Adrenal gland (tissue), 19 donors: ENCODE measurements at places on chromosomes 7 and 10. TPM values are rescaled to one million over a fixed set of nuclear protein-coding genes. Genes with fewer than 3 reads are reported as not detected.

ANKRD22 gene
- 0.33 TPM for total RNA-seq

ZCWPW1 gene
- 3.0 TPM for total RNA-seq

- DNase-seq = peak; percentile 3
Observed at GRCh38 chr7:156019308-156019707, 207.0 kb upstream of the SHH start.

- DNase-seq = no peak
Observed at GRCh38 chr7:122397381-122397780, 92.8 kb upstream of the FEZF1 start.

CALML5 gene
- total RNA-seq = not detected

DNA sequence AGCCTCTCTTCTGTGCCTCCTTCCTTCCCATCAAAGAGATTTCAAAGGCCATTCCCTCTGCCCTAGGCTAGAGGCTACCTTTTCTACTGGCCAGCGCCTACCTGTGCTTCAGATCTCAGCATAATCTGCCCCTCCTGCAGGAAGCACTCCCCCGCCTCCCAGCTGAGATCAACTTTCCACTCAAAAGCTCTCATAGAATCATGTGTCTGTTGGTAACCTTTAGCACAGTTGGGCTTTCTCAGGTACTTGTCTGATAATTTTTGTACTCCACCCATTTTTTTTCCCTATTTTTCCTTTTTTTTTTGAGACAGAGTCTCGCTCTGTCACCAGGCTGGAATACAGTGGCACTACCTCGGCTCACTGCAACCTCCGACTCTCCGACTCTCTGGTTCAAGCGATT is 231.0 kb upstream of the PRSS58 start:
- DNase-seq = no peak

SPDYE8 gene
- not detected for total RNA-seq

ASZ1 gene
- not detected for total RNA-seq

CPA2 gene
- total RNA-seq = 2.3 TPM

GRM3 gene
- total RNA-seq = 1.7 TPM

LRMDA gene
- 87.8 TPM for total RNA-seq

DNA sequence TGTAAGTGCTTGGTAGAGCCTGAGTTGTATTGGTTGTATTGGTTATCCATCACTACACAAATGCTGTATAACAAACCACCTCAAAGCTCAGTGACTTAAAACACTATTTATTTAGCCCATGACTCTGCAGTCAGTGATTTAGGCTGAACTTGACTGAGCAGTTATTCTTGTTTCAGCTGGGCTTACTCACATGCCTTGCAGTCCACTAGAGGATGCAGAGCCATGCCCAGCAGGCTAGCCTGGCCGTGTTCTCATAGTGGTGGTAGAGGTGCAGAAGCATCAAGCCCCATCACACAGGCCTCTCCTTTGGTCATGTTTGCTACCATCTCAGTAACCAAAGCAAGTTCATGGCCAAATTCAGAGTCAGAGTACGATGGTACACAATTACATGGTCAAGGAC is 43.9 kb downstream of the LUC7L2 start:
- DNase-seq = no peak

PPP1R3C gene
- 49.2 TPM for total RNA-seq

- no peak for DNase-seq
Observed at GRCh38 chr7:130096243-130096827, 26.0 kb downstream of the KLHDC10 start.

GRCh38 chr10:124768791-124769190 is 22.9 kb downstream of the EEF1AKMT2 start:
- DNase-seq = no peak

PAPOLB gene
- not detected for total RNA-seq

WASHC2C gene
- total RNA-seq = 49.1 TPM

SFR1 gene
- total RNA-seq = 12.2 TPM

- DNase-seq = no peak
Observed at GRCh38 chr7:133854739-133855138, 272.4 kb upstream of the LRGUK start.

DNA sequence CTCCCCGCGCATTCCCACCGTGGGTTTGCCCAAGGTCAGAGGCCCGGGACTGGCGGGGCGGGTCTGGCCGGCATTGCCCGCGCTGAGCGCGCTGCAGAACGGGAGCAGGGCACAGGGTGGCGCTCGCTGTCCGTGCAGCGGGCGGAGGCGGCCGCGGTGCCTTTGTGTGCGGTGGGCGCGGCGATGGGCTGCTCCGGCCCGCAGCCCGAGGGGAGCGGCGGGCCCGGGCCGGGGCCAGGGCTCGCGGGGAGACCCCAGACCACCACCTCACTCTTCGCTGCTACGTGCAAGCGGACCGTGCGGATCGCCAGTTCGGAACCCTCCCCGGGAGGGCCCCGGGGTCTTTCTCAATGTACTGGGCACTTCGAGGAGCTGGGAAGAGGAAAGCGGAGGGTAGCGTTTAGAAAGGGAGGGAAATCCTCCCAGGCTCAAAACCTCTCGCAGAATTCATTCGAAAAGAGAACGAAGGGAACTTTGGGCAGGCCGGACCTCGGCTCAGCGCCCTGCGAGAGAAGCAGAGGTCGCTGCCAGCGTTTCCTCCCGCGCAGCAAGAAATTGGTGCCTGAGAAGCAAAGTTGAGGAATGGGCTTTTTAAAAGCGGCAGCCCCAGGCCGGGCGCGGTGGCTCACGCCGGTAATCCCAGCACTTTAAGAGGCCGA is 8.5 kb downstream of the SP8 start:
- DNase-seq = peak; percentile 23

DNA sequence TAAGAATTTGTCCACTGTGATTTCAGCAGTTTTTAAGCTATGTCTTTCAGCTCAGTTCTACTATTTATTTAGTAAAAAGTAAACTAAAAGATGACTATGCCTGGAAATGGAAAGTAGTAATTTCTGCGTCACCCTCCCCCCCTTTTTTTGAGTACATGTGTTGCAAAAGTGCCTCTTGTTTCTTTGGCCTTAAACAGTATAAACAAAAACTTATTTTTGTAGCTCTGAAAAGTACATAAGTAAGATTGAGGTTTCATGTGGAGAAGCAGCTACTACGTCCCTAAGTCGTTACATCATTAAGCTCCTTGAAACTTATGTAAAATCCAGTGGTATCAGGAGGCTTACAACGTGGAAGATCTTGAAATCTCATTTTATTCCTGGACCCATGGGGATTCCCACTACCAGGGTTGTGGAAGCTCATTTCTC is 46.3 kb upstream of the HBP1 start:
- DNase-seq = no peak

- no peak for DNase-seq
Observed at GRCh38 chr7:142685877-142686508, 63.3 kb upstream of the PRSS1 start.

DNA sequence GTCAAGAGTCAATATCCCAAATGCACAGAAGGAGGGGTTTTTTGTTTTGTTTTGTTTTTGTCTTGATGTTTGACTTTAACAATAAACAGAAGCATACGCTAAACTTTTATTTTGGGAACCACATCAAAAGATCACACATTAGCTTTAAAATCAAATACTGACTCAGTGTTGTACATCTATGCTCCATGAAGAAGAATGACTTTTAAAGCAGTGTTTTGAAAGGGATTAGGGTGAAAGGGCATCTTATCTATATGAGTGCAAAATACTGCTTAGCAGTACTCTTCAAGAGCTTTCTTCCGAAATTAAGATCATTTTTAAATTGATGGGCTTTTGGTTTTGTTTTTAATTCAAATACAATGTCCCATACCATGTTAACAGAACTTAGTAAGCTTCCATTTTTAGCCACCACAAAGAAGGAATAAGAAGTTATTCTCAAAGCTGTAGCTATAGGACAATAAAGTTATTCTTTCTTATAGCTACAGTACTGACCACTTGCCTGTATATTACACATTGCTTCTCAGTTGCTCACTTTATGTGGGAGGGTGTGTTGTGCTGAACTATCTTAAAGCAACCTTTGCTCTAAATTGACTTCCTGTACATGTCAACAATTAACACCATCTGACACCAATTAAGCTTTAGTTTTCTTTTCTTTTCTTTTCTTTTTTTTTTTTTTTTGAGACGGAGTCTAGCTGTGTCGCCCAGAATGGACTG is 144.3 kb upstream of the KAT6B start:
- no peak for DNase-seq

GRCh38 chr10:6327961-6328698 is 125.4 kb downstream of the PFKFB3 start:
- DNase-seq = no peak

SFRP4 gene
- total RNA-seq = 8.0 TPM

DNA sequence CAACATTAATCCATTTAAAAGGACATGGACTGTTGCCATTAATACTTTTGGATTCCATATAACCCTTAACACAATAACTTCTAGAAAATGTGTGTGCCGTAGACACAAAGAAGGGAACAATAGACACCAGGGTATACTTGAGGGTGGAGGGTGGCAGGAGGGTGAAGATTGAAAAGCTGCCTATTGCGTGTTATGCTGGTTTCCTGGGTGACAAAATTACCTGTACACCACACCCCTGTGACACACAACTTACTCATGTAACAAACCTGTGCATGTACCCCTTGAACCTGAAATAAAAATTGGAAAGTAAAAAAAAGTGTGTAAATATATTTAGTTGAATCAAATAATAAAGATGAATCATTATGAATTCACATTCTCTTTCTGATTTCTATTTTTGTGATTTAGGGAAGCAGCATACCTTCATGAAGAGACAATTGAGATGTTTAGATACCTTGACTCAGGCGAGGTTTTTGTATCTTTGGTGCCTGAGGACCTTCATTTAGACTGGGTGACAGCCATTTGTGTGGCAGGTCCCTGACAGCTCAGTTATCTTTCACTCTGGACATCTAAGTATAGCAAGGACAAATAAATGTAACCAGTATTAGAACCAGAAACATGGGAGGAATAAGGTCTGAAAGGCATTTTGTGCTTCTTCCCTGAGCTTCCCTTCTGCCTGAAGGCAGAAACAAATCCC is 28.7 kb downstream of the GIMAP8 start:
- DNase-seq = no peak

DNA sequence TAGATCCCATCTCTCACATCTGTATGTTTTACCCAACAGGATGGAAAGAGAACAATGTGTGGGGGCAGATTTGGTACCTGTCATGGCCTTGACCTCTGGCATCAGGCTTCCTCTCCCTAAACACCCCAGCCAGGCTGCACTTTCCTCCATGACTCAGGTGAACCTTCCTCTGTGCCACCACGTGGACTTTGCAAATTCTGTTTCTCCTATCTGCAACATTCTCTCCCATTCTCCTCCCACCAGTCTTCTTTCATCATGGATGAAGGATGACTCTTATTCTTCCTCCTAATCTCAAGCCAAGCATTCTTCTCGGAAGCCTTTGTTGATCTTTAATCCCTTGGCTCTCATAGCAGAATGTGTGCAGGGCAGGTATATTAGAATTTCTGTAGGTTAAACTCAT is 355.4 kb downstream of the KCNMA1 start:
- no peak for DNase-seq

GRCh38 chr7:1192171-1192676 is 32.2 kb upstream of the ZFAND2A start:
- no peak for DNase-seq

TMEM72 gene
- not detected for total RNA-seq

DNA sequence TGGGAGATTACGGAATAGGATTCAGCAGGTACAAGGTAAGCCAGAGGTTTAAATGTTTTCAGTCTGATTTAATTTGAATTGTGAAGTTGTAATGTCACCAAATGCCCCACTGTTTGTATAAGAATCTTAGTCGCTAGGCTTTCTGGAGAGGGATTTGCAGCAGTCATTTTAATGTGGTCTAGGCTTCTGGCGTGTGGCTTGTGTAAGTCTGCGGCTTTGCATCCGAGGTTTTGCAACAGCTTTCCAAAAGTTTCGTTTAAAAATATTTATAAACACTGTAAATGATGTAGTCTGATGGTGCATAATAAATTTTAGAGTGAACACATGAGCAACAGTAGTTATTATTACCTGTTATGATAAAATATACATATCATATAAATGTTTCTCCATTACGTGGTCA is 26.1 kb upstream of the BHLHA15 start:
- no peak for DNase-seq

DNA sequence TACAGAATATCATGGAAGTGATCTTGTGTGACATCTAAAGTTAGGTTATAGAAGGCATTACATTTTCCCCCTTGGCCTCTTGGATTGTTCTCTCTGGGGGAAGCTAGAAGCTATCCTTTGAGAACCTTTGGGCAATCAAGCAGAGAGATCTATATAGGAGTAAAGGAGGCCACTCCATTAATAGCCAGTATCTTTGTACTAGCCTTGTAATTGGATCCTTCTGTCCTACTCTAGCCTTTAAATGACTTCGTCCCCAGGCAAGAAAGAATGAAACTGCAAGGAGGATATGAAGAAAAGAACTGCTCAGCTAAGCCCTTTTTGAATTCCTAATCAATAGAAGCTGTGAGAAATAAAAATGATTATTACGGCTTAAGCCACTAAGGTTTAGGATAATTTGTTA is 230.9 kb downstream of the AGMO start:
- no peak for DNase-seq

DNA sequence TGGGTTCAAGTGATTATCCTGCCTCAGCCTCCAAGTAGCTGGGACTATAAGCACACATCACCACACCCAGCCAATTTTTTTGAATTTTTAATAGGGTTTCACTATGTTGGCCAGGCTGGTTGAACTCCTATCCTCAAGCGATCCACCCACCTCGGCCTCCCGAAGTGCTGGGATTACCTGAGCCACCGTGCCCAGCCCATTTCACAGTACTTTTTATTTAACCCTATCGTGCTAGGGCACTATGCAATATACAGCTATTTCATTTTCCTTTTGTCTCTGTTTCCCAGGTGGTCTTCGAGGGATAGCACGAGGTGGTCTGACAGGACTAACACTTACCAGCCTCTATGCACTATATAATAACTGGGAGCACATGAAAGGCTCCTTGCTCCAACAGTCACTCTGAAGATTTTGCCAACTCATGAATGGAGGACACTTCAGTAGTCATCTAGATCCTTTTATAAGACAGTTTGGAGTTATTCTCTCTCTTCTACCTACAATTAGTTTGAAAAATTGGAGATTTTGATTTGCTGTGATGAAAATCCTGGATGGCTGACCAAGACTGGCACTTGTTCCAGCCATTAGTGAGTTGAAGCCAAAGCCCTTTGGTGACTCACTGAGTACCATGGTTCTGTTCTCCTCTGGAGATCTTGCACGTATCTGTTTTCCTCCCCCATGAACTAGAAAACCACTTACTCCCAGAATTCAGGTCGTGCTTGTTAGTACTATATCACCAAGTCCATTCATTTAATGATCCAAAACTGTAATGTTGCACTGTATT is 27.3 kb downstream of the NCOA4 start:
- DNase-seq = no peak

CCDC172 gene
- total RNA-seq = not detected

GRCh38 chr10:17984056-17984455 is 32.3 kb downstream of the SLC39A12 start:
- no peak for DNase-seq
